T-helper 17 cell (primary cell): ENCODE measurements at places on chromosomes 3 and 15. TPM values are rescaled to one million over a fixed set of nuclear protein-coding genes. Genes with fewer than 3 reads are reported as not detected.

GPR149 gene
- total RNA-seq: not detected

CDHR4 gene
- total RNA-seq: not detected

HYAL2 gene
- total RNA-seq: 2.1 TPM

DNA sequence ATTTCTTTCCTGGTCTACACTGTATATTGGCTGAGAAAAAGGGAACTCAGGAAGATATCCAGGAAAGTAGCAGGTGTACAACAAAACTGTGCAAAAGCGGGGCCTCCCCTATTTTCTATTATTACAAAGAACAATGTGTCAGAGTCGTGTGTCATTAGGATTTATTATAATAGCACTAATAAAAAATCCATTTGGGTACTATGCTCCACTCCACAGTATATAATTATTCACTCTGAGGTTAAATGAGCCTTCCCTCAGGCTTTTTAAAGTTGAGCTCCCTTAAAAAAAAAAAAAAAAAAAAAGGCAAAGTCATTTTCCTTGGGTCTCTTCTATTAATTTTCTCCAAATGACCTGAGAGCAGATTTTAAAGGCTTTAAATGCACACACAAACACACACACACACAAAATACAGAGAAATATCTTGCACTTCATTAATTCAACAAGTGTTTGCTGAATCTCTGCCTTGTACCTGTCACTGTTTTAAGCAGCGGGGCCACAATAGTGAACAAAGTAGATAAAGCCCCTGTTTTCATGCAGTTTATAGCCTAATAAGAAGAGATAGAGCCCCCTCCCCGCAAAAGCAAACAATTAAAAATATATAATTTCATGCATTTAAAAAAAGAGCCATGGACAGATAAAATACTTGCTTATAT, 1.3 kb upstream of the DPP8 start:
- no peak overlapping the region for H3K4me3 ChIP-seq
- peaks cover 3% of the 10 kb centered on the region for H3K36me3 ChIP-seq
- no peak for DNase-seq
- no peaks in the 10 kb centered on the region for H3K27me3 ChIP-seq
- H3K27ac ChIP-seq: peak overlapping the region; percentile 94

DNA sequence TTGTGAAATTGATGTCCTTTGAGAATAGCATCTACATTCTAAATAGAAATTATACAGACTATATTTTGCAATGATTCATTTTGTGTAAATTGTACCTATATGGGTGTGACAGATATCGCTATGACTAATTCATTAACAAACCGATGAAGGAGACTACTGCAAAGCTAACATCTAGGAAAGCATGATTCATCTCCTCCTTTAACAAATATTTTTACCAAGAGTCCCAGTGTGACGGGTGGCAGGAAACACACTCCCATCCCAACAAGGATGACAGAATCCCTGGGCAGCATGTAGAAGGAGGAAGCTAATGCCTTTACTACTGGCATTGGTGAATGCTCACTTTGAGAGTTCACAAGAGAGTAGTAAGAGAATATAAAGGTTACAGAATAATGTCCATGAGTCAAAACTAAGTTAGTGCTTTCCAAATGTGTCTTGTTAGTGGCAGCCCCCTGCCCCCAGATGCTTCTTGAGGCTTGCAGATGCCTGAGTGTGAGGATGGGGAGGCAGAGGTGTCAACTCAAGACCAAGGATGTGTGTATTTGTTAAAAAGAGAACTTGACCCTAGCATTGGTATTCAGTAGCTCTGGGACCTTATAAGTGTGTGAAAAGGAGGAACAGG, 180.6 kb downstream of the FMN1 start:
- H3K36me3 ChIP-seq: no peaks in the 10 kb centered on the region
- no peak for DNase-seq
- no peaks in the 10 kb centered on the region for H3K4me1 ChIP-seq
- no peak overlapping the region for H3K4me3 ChIP-seq

DNA sequence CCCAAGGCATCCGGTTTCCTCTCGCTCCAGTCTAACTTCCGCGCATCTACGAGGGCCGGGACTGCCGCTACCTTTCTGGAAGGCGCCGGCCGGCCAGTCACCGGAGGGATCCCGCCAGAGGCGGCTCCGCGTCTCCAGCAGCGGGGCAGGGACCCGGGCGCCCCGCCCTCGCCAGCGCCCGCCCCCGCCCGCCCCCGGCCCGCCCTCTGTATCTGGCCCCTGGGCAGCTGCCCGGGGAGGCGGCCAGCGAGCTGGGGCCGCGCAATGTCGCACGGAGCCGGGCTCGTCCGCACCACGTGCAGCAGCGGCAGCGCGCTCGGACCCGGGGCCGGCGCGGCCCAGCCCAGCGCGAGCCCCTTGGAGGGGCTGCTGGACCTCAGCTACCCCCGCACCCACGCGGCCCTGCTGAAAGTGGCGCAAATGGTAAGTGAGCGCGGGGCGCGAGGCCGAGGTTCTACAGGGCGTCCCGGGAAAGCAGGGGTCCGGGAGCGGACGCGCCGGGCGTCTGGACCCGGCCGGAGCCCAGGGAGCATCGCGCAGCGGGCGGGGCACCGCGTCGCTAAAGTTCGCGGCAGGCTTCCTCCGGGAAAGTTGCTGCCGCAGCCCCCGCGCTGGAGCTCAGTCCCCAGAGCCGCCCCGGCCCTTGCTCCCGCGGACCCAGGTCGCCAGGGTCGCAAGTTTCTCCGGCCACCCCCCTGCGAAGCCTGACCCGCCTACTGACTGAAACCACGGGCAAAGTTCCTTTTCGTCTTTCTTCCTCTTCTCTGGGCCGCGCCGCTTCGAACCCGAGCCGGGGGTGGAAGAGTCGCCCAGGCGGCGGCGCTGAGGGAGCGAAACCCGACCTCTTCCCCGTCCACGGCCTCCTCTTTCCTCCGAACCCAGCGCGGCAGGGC, at the start of gene CMTM7:
Gene CMTM7 (plus strand): TSS at position 211 of the 893 bp plus-strand sequence. CDS start 54 bp downstream, at position 265.
- DNase-seq: peak; percentile 65
- peaks cover 36% of the 10 kb centered on the region for H3K4me1 ChIP-seq
- H3K27ac ChIP-seq: peak within 1 kb of the TSS; percentile 97
- H3K4me3 ChIP-seq: peak within 1 kb of the TSS; percentile 98

DNA sequence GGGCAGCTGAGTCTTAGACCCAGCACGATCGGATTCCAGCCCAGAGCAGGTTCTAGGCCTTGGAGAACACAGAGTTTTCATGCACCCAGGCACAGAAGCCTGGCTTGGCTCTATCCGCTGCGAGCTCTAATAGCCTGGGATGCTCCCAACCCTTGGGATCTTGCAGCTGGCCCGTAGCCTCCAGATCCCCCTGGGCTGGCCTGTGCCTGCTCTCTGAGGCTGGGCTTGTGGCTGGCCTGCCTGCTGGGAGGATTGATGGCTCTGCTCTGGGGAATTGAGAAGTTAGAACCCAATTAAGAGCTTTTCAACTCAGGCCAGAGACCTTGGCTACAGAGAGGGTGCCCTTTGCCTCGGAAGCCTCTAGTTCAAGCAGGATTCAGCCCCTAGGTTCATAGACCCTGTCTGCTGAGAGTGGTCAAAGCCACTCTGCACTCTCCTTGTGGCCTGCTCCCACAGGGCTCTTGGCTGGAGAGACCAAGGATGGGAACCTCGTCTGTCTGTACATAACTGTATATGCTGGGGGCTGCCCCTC, 64.4 kb downstream of the MAGEF1 start:
- no peaks in the 10 kb centered on the region for H3K36me3 ChIP-seq
- H3K27ac ChIP-seq: peak overlapping the region; percentile 32
- no peak for DNase-seq
- peaks cover 12% of the 10 kb centered on the region for H3K4me1 ChIP-seq

DNA sequence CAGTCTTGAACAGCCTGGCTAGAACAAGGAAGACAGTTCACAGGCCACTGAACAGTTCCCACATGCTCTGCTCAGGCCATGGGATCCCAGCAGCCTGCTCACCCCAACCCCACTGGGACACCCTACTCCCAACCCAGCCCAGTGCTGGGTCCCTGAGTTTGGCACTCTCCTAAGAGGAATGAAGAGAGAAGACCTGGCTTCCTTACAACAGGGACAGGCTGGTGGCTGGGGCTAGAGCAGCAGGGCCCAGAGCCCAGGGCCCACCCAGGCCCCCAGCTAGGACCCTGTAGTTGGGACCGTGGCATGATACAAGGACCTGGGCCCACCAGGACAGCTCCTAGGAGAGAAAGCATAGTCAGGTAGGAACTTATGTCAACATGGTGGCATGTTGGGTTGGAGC, 43.4 kb downstream of the SEMA3G start:
- no peak overlapping the region for H3K27ac ChIP-seq
- peak overlapping the region; percentile 36 for H3K4me3 ChIP-seq
- no peaks in the 10 kb centered on the region for H3K27me3 ChIP-seq
- H3K4me1 ChIP-seq: no peaks in the 10 kb centered on the region

GRCh38 chr3:197513953-197514785, 41.6 kb downstream of the BDH1 start:
- DNase-seq: no peak
- H3K36me3 ChIP-seq: peaks cover 5% of the 10 kb centered on the region
- H3K27me3 ChIP-seq: no peaks in the 10 kb centered on the region
- no peak overlapping the region for H3K4me3 ChIP-seq
- H3K27ac ChIP-seq: peak overlapping the region; percentile 83

DNA sequence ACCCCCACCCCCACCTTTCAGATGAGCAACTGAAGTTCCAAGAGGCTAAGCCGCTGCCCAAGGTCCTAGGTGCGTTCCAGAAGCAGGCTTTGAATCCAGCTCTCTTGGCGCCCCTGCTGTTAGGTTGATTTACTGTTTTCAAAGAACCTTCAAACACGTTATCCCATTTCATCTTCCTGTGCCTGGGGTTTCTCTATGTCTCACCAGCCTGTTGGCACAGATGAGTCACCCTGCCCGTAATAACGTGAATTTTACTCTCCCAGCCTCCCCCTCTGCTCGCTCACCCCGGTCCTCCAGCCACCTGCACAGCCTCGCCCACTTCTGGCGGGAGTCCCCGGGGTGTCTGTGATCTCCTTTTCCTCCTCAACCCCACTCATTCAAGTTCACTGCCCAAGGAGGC, 13.0 kb upstream of the TSEN2 start:
- no peak overlapping the region for H3K27ac ChIP-seq
- peaks cover 20% of the 10 kb centered on the region for H3K4me1 ChIP-seq
- H3K4me3 ChIP-seq: peak overlapping the region; percentile 73
- H3K36me3 ChIP-seq: no peaks in the 10 kb centered on the region

DNA sequence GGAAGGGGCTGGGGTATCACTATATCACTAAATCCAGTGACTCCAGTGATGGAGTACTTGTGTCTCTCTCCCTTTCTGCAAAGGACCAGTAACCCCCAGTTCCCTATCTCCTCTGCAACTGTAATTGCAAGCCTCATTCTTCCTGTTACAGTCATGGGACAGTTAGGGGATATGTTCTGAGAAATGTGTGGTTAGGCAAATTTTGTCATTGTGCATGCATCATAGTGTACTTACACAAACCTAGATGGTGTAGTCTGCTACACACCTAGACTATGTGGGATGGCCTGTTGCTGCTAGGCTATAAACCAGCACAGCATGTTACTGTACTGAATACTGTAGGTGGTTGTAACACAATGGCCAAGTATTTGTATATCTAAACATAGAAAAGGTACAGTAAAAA, 2.2 kb downstream of the VPS8 start:
- H3K4me1 ChIP-seq: peaks cover 41% of the 10 kb centered on the region
- peaks cover 8% of the 10 kb centered on the region for H3K36me3 ChIP-seq
- H3K27ac ChIP-seq: no peak overlapping the region
- peaks cover 4% of the 10 kb centered on the region for H3K27me3 ChIP-seq
- DNase-seq: no peak

DNA sequence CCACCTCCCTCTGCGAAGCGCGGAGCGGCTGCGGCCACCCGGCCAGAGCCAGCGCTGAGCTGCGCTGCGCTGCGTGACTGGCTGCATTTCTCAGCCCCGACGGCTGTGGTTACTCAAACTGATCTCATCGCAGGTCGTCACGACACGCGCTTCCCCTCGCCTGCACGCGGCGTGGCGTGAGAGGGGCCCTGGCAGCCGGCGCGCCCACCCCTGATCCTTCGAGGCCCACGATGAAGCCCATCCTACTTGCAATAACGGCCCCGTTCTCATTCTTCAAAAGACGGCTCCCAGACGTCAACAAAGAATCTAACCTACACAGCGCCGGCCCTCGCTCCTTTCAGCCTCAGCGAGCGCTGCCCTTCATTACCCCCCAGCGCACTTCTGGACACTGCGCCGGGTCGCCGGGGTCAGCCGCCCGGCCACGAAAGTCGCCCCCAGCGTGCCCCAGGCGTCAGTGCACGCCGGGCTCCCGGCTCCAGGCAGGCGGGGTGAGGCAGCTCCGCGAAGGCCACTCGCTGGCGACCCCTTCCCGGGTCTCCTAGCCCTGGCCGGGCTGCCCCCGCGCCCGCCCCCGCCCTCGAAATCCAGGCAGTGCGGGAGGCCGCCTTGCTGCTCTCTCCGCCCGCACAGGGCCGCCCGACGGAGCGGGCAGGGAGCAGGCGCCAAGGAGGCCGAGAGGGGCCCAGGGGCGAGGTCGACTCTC, 9.9 kb upstream of the LEKR1 start:
- H3K36me3 ChIP-seq: no peaks in the 10 kb centered on the region
- peaks cover 34% of the 10 kb centered on the region for H3K4me1 ChIP-seq
- H3K27me3 ChIP-seq: no peaks in the 10 kb centered on the region
- DNase-seq: no peak
- H3K27ac ChIP-seq: peak overlapping the region; percentile 89

DNA sequence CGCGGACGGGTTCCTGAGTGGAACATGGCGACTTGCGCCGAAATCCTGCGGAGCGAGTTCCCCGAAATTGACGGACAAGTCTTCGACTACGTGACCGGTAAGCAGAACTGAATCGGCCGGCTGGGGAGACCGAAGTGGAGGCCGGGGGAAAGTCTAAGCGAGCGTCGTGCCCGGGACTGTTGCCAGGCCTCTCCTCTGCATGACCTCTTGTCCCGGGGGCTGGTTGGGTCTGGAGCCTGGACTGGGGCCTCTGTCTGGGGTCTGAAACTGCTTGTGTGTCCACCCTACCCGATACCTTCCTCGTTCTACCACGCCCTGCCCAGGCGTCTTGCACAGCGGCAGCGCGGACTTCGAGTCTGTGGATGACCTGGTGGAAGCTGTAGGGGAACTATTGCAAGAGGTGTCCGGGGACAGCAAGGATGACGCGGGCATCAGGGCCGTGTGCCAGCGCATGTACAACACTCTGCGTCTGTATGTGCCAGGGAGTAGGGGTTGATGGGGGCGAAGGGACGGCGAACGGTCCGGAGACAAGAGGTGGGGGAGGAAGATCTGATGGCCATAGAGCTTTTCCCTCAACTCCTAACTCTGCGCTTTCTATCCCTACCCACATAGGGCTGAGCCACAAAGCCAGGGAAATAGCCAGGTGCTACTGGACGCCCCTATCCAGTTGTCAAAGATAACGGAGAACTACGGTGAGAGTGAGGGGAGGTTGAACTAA, at the start of gene ABCF3:
Gene ABCF3 (plus strand): TSS at position 16 of the 718 bp plus-strand sequence. CDS start 9 bp downstream, at position 25.
- H3K4me1 ChIP-seq: peaks cover 33% of the 10 kb centered on the region
- peak within 1 kb of the TSS; percentile 96 for H3K27ac ChIP-seq
- H3K27me3 ChIP-seq: no peaks in the 10 kb centered on the region
- peaks cover 5% of the 10 kb centered on the region for H3K36me3 ChIP-seq
- no peak for DNase-seq
- H3K4me3 ChIP-seq: peak within 1 kb of the TSS; percentile 96
